Activated CD4-positive, alpha-beta T cell treated with anti-CD3 and anti-CD28 coated beads for 24 hours (primary cell): ENCODE measurements at places on chromosomes 2 and 18.

- DNase-seq, result no peak
Observed at GRCh38 chr2:19987936-19988335, 2.0 kb downstream of the WDR35 start.

DNA sequence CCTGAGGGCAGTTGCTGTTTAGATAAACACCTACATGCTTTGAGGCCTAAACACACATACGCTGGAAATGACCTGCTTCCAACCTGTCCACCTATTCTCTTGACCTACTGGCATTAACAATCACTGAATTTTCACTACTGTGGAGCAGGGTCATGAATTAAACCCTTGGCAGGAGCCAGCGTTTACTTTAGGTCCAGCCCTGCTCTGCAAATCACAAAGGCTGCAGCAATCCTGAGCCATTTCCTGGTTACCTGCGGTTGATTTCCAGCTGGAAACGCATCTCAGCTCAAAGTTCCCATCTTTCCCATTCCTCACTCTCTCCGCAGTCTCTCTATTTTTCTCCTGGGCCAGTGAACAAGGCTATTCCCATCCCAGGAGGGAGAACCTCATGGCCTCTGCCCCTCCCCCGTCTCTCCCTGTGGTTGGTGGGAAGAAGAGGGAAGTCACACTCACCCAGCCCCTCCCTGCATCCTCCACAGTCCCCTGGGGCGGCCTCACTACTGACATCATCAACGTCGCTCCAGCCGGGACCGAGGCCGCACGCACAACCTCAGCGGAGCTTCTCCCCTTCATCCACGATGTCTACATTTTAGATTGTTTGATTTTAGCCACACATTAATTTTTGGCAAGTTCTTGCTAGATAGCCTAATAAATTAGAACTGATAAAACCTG, 84.5 kb upstream of the SNTG2 start:
- no peak for DNase-seq

- DNase-seq, result no peak
Observed at GRCh38 chr18:36352384-36352783, 54.9 kb downstream of the FHOD3 start.

DNA sequence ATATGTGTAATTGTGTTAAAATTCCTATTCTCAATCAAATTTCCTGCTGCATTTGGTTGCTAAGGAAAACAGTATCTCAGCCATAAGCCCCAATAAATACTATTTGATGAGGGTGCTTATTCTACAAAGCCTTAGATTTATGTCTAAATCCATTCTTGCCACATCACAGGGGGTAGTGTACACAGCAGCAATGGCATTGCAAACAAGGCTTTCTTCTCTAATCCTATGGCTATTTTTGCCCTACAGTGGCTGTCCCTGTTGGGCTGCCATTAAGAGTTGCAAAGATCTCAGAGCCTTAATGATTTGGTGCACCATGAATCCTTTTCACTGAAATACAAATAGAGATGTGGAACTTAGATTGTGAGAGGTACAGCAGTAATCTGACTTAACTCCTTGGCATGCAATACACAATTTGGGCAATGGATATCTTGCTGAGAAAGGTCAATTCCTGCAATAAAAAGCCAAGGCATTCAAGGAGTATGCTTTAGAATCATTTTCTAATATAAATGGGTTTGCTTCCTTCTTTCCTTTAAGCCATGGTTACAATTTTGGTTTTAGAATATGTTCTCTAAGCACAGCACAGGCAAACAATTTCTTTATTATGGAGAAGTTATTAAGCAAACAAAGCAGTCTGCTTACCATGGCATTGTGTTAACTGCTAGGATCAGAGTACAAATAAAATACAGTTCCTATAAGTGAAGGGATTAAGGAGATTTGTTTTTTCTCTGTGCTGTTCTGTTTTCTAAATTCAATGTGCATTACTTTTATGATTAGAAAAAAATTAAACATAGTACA, 69.8 kb upstream of the CD302 start:
- no peak for DNase-seq
